Right ventricle myocardium inferior (tissue), 1 donor: ENCODE measurements at places on chromosomes 11 and 22.

GRCh38 chr11:104410336-104410735 is 246.4 kb upstream of the PDGFD start:
- DNase-seq: no peak

- DNase-seq: no peak
Measured at GRCh38 chr22:23649071-23649501, 17.0 kb upstream of the DRICH1 start.

- DNase-seq: no peak
Measured at GRCh38 chr11:128725630-128726319, 31.9 kb downstream of the FLI1 start.

- DNase-seq: no peak
Measured at GRCh38 chr22:31350410-31350863, 4.3 kb upstream of the PATZ1 start.

DNA sequence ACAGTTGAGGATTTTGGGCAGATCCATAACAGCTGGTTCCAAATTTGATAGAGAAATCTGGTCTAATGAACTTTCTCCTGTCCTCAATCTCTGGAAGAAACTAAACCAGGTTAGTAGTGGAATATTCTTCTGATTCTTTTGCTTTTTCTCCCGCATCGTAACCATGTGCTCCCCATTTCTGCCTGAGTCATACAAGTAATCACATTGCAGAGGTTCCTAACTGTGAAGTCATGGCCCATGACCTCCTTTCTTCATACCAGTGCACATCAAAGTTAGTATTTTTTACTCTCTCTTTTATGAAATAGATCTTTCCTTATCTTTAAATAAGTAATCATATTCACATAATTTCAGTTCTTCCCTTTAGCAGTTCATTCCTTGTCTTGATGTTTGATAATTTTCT is 249.0 kb downstream of the DYNC2H1 start:
- DNase-seq: no peak
